ENCODE measurements at places on chromosomes 11 and 22.

- DNase-seq, result no peak
These were observed 89.7 kb downstream of the LARGE2 start for GRCh38 chr11:46012185-46012584.

- peak; percentile 55 for DNase-seq
These were observed 98.5 kb downstream of the SMCO4 start for GRCh38 chr11:93444617-93445073.

DNA sequence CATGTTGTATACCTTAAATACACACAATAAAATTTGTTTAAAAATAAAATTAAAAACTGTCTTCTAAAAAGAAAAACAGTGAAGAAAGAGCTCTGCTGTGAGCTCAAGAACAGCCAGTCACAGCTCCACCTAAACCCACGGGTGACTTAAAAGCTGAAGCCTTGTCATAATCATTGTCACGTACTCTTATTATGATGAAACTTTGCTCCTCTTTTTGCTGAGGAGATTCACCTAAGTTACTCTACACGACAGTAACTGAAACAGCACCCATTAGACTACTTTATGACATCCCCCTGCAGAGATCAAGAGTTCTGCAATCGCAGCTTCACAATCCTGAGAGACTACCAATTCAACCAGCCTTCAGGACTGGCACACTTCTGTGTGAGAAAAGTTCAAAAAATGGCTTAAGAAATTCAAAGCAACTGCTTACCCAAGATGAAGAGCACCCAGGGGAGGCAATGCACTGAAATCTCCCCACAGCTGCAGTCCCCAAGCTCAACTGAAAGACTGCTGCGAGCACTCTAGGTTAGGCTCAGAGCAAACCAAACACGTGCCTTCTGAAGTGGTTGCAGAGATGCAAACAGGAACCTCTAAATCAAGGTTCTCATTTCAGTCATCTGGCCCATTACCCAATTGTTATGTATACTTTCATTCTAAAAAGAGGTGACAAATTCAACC is at the start of gene JAML:
TSS of gene JAML (minus strand) at position 501 of the 678 bp plus-strand sequence. CDS start 10,145 bp downstream, outside the sequence.
- no peak for DNase-seq

DNA sequence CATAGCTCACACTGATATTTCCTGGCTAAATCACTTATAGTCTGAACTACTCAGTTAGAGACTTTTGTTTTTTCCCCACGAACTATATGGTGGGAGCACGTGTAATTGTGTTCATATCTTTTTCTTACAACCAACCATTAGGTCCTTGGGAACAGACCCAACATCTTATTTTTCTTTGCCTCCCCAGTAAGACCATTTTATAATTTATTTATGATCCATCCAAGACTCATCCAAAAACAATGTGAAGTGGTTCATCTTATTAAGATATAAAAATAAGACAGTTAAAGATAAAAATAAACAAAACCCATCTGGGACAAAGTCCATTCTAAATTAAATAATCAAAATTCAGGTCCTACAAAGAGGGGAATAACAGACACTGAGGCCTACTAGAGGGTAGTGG is 90.8 kb downstream of the FAM168A start:
- DNase-seq, result no peak

GRCh38 chr22:37303821-37304274 is 21.5 kb downstream of the CYTH4 start:
- no peak for DNase-seq

GRCh38 chr11:74471668-74472429 is 4.5 kb upstream of the KCNE3 start:
- no peak for DNase-seq

- peak; percentile 39 for DNase-seq
These were observed at the start of gene TCIRG1 for GRCh38 chr11:68038718-68039525. TCIRG1 (plus strand) TSS chr11:68039025; CDS start chr11:68041272, 2,247 bp downstream.

DNA sequence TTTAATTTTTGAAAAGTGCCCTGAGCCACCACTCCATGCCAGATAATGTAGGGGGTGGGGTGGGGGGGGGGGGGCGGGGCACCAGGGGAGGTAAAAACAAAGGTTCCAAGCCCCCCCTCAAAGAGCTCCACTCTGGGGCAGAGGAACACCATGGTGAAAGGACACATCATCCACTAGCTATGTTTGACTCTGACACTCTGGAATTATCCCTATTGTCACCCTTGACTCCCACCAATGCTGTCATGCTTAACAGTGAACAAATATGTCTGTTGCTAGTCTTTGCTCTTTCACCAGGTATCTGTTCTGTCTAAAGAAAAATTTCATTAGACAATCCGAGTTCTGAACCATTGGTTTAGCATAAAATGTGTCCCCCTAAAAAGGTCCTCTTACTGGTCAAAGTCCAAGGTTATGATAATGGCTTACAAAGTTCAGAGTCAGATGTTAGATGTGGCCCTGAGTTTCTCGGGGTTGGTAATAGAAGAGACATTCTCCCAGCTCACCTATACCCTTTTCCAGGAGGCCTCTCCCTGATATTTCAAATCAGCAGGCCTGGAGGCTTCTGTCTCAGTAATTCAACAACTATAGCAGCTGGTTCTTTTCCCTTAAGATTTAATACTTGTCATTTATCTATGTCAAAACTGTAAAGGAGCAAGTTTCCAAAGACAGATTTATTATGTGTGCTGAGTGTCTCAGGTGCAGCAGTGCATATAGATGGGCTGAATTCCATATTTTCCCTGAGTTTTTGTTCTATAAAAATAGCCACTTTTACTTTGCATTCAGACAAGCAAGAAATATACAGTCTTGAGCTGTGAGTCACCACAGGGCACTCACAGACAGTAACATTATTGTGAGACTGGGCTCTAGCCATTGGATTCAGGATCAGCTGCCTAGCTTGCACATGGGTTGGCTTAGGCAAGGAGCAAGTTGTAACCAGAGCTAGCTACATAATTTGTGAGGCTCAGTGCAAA is 174.1 kb downstream of the CSNK2A3 start:
- DNase-seq, result no peak

- no peak for DNase-seq
These were observed 5.7 kb downstream of the CTSD start for GRCh38 chr11:1757861-1758610.

- DNase-seq, result no peak
These were observed 53.7 kb downstream of the HIPK3 start for GRCh38 chr11:33310720-33311500.

DNA sequence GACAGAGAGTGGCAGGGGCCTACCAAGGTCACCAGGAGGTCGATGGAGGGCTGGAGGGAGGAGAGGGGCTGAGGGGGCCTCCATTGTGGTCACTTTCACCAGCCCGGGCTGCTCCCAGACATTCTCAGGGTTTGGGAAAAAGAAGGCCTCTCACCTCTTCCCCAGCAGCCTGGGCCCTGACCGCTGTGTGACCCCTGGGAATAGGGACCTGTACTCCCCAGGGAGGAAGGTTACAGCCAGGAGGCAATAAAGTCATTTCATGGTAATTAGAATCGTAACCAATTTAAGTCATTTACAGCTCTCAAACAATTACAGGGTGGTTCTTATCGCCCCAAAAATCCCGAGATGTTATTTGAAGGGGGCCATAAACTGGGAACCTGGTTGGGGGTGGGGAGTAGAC is 37.8 kb downstream of the ISX start:
- DNase-seq, result no peak

GRCh38 chr22:29060931-29061330 is 700 bp downstream of the C22orf31 start:
- no peak for DNase-seq

- DNase-seq, result no peak
These were observed 181.7 kb upstream of the CCDC90B start for GRCh38 chr11:83467837-83468236.

- DNase-seq, result no peak
These were observed 4.4 kb downstream of the APOL1 start for GRCh38 chr22:36257308-36257707.

DNA sequence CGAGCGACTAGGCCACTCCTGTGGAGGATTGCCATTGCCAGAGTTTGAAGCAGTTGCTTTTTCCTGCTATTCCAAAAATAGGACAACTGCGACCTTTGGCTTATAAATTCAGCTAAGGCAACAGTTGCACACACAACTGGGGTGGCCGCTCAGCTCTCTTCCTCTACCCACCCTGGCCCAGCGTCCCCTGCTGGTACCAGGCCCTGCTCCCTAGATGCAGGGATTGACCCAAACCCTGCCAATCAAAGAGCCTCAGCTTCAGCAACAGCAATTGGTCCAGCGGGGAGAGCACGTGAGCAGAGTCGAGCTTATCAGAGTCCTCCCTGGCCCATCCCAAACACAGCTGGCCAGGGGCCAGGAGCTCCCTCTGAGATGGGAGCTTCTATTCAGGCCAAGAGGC is 22.0 kb upstream of the CABP2 start:
- DNase-seq, result no peak

DNA sequence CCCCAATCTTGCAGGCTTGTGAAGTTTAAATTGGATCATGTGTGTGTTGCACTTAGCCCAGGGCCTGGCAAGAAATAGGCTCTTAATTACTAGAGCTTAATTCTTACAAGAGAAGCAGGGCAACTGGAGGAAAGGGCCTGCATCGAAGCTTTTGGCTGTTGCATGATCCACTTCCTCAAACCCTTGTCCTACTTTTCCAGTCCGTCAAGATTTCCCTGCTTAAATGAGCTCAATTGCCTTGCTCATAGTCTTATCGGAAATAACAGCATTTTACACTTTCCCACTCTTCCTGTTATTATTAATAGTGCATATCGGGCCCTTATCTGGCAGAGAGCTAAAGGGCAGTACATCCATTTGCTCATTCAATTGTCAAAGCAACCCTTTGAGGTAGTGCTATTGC is 18.1 kb downstream of the DTX4 start:
- no peak for DNase-seq

DNA sequence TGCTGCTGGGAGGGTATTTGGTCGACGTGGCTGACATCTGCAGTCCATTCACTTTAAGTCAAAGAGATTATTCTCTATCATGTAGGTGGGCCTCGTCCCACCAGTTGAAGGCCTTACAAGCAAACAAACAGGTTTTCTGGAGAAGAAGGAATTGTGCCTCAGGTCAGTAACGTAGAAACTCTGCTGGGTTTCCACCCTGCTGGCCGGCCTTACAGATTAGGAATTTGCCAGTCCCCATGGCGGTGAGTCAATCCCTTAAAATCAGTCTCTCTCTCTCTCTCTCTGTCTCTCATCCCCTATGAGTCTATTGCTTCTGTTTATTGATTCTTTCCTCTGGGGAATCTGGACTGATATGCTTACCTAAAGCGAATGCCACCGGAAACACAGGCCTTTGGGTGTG is 75.4 kb upstream of the FGF3 start:
- no peak for DNase-seq

DNA sequence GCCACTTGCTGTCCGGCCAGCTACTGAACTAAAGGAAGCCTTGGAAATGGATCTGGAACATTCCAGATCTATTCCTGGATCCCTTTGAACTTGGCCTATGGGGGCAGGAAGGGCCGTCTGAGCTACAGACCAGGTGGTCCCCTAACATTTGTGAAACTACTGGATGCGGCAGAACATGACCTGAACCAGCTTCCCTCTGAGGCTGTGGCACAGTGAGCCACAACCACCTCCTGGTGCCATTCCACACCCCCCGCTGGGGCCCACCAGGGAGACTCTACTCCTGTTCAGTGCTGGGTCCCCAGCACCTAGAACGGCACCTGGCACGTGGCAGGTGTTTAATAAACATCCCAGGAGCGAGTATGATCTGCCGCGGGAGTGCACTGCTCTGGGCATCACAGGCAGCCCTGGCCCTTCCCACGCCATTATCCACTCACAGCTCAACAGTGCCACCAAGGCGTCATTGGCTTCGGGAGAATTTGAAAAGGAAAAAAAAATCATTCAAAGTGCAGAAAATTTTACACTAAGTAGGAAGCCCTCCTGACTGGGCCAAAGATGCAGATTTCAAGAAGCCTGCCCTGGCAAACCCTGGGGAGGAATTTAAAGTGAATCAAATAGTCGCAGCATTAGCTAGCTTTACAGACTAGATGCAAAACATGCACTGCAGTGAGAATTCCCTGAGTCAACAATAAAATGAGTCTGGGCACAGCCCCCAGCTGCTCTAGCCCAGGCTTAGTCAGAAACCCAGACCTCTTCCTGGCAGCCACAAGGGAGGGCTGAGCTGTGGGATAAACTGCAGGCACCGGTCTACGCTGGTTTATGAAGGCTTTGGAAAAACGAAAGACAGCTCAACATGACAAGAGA is 14.3 kb upstream of the EFCAB6 start:
- no peak for DNase-seq

- DNase-seq, result no peak
These were observed 120.6 kb downstream of the MICAL3 start for GRCh38 chr22:17903564-17904295.

- DNase-seq, result no peak
These were observed 112.6 kb downstream of the KCNQ1 start for GRCh38 chr11:2557381-2557780.

DNA sequence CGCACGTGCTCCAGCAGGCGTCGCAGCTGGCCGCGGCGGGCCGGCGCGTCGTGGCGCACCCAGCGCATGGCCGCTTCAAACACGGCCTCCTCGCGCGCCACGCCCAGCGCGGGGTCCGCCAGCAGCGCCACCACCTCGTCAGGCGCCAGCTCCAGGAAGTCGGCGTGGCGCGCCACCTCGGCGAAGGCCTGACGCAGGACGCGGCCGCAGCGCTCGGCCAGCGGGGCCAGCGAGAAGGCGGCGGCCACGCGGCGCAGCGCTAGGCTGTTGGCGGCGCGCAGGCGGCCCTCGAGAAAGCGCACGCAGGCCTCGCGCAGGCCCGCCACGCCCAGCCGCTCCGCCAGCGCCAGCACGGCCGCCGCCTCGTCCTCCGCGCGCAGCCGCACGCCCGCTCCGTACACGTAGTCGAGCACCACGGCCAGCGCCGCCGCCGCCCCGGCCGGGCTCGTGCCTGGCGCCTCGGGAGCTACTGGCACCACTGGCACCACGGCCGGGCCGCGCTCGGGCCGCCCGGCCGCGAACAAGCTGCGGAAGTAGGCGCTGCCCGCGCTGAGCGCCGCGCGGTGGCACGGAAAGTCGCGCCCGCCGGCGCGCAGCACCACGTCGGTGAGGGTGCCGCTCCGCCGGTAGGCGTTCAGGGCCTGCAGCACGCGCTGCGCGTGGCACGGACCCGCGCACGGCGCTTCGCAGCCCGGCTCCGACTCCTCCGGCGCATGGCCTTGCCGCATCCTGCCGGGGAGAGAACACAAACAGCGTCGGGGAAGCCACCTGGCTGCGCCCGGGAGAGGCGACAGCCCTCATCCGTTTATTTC is 2.9 kb downstream of the KLHL35 start:
- peak; percentile 95 for DNase-seq

- no peak for DNase-seq
These were observed 67.8 kb upstream of the LIN7C start for GRCh38 chr11:27574342-27574741.

GRCh38 chr11:6844356-6844755 is 1.1 kb upstream of the OR10A5 start:
- no peak for DNase-seq

DNA sequence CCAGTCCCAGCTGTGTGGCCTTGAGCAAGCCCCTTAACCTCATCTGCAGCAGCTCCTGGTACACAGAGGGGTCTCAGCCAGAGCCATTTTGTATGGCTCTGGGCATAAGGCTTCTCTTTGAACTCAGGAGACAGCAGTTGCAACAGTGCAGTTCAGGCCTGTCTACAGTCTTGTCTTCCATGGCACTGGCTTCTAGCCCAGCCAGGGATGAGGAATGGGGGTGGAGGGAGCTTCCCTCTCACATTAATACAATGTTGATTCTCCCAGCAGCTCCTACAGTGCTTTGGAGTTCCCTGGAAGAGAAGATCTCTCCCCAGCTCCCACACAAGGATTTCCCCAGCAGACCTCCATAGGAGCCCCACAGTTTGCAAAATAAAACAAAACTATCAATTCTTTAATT is 350.2 kb downstream of the BUD13 start:
- DNase-seq, result no peak

Measured in Caco-2 (cell line).